ENCODE measurements at places on chromosomes 16 and 17. TPM values are rescaled to one million over a fixed set of nuclear protein-coding genes. Genes with fewer than 3 reads are reported as not detected.

The RCVRN gene
- total RNA-seq, result not detected

The SLC43A2 gene
- total RNA-seq, result 20.7 TPM

The PKMYT1 gene
- total RNA-seq, result not detected

The ABAT gene
- total RNA-seq, result 10.0 TPM

The CSH1 gene
- total RNA-seq, result not detected

The PMFBP1 gene
- total RNA-seq, result 2.0 TPM

The MMP15 gene
- 0.36 TPM for total RNA-seq

The SPN gene
- 98.4 TPM for total RNA-seq

The TAC4 gene
- not detected for total RNA-seq

The SLC13A2 gene
- not detected for total RNA-seq

The HSD17B1 gene
- 1.4 TPM for total RNA-seq

The DNAAF8 gene
- total RNA-seq, result 0.30 TPM

The PITPNM3 gene
- total RNA-seq, result 0.44 TPM

The MT1G gene
- not detected for total RNA-seq

The CNTNAP4 gene
- total RNA-seq, result not detected

The KRT28 gene
- not detected for total RNA-seq

The TEKT5 gene
- 0.68 TPM for total RNA-seq

The C17orf50 gene
- 0.38 TPM for total RNA-seq

The CPD gene
- 21.9 TPM for total RNA-seq

The KRT32 gene
- total RNA-seq, result not detected

The P2RX5 gene
- 23.7 TPM for total RNA-seq

The KRT31 gene
- total RNA-seq, result not detected

The TBC1D3E gene
- not detected for total RNA-seq

The PRAC1 gene
- total RNA-seq, result not detected

The ADCY9 gene
- total RNA-seq, result 6.5 TPM

Measured in naive thymus-derived CD8-positive, alpha-beta T cell (primary cell).